ENCODE measurements at places on chromosomes 1 and 21.

- no peak for DNase-seq
Observed at GRCh38 chr1:155177918-155178281, 4.3 kb downstream of the TRIM46 start.

DNA sequence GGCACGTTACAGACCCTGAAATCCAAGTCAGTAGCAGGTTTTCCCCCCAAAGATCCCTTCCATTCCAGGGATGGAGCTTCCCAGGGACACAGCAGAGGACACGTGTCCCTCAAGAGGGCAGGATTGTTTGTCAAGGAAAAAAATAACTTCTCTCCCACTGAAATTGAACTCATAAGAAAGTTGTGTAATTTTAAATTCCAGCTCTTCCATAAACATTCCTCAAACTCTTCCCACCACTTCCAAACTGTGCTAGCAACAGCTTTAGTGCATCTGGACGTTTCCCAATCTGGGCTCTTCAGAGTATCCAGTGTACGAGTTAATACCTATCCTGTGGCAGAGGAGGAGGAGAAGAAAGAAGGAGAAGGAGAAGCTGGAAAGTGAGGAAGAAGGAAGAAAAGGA is 79.6 kb downstream of the PSMG1 start:
- no peak for DNase-seq

- no peak for DNase-seq
Observed at GRCh38 chr1:207998691-207999090, 87.8 kb upstream of the CD34 start.

- peak; percentile 64 for DNase-seq
Observed at GRCh38 chr1:202579806-202580205, 130.4 kb downstream of the SYT2 start.

GRCh38 chr1:3671371-3672180 is 19.3 kb downstream of the TP73 start:
- DNase-seq: no peak

DNA sequence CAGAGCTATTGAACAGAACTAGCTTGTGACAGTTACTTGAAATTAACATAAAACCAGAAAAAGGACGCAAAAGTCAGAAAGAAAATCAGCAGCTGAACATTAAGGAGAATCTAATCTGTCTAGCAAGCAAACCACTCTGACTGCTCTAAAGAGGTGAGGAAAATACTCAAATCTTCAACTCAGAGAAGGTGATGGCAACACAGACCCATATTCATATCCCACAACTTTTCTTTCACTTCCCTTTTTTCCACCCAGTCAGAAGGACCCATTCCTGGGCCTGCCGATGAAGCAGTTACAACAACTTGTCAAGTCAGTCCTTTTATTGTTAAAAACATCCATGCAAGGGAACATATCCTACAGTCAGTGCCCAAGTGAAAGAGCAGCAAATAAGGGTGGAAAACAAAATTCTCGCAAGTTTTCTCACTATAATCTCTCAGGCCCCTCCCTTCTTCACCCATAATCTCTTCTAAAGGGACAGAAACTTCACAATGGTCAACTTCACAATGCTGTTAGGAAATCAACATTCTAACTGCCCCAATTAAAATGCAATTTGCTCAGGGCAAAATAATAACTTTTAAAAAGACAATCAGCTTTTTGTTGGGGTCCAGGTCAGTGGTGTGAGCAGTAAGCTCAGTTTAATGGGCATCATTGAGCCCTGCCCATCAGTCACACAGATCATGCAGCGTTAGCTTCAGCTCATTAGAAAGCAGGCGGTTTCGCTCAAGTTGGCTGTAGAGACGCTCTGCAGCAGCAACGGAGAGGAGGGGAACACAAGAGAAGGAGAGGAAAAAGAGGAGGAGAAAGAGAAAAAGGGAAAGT is 3.6 kb upstream of the NUP210L start:
- no peak for DNase-seq

- no peak for DNase-seq
Observed at GRCh38 chr1:68221001-68221979, 11.0 kb downstream of the WLS start.

GRCh38 chr1:227167276-227168101 is 150.8 kb downstream of the CDC42BPA start:
- no peak for DNase-seq

DNA sequence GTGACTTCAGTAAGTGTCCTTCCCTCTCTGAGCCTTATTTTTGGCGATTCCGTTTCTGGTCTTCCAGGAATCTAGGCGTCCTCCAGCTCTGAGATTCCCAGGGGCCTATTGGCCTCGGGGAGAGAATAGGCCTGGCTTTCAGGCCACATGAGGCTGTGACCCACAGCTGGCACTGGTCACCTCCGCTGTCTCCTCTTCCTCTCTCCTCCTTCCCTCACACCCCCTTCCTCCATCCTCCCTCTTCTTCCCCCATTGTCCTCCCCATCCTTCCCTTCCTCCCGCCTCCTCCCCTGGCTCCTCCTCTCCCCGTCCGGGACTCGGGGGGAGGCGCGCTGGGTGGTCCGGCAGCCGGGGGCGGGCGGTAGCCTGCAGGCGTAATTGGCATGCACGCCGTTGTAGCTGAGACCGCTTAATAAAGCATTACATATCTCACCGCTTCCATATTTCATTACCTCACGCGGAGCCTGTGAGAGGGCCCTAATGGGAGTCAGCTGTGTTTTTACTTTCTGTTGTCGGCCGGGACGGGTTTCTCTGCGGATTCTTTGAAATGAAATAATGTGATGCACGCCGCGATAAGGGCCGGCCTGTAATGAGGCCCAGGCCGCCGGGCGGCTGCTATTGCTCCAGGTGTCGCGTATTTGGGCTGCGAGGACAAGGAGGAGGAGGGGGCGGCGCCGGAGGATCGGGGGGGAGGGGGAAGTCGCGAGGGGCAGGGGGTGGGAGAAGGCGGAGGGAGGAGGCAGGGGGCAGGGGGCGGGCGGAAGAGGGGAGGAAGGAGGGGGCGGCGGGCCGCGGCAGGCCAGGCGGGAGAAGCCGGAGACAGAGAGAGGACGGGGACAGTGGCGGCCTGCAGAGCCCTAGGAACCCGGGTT is 95.3 kb downstream of the FOXD2 start:
- peak; percentile 34 for DNase-seq

GRCh38 chr1:5311147-5311546 is 656.7 kb downstream of the AJAP1 start:
- DNase-seq: no peak

GRCh38 chr1:109105881-109106280 is 8.0 kb upstream of the ELAPOR1 start:
- DNase-seq: no peak

DNA sequence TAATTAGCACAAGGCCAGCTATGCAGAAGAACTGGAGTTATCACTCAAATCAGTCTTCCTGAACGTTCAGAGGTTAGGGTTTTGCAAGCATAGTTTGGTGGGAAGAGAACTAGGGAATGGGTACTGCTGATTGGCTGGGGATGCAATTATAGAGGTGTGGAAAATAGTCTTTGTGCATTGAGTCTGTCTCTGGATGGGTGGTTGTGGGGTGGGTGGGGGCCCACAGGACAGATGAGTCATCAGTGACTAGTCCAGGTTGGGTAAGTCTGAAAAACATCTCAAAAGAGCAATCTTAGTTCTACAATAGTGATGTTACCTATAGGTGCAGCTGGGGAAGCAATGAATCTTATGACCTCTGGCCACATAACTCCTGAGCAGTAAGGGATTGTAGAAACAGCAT is 89.7 kb upstream of the HMCN1 start:
- no peak for DNase-seq

GRCh38 chr1:107862064-107862463 is 102.9 kb downstream of the VAV3 start:
- DNase-seq: no peak

DNA sequence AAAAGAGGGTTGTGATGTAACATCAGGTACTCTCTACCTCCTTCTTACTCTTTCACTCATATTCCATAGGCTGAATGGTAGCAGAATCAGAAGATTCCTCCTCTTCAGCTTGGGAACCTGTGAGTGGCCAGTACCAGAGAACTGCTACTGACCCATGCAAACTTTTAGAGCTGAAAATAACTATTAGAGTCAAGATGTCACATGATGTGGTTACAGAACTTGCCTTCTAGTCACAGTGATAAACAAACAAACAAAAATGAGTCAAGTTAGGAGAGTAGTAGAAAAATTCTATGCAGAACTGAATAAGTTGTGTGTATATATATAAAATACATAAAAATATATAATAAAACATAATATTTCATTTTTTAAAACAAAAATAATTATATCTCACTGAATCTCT is 47.6 kb upstream of the RGS1 start:
- DNase-seq: no peak

DNA sequence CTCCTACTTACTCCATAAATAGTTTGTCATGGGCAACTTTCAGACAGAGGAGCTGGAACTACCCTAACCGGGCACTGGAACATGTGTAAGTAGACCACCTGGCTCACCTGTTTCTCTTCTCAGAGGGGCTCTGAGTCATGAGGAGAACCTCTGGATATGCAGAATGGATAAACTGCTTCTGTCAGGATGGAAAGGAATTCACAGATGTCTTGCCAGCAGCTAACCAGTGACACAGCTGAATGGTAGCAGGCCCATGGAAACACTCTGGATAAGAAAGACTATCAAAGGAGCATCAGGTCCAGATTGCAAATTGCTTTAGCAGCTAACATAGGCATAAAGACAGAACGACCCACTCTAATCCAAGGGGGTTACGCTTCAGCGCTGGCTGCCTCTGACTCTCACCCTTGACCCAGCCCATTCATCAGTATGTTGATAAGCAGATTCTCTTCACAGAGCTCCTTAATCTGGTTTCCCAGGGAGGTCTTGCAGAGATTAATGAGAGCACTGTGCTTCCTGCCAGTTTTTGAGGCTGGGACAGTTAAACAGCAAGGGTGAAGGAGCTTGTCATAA is 54.2 kb downstream of the HIVEP3 start:
- no peak for DNase-seq

DNA sequence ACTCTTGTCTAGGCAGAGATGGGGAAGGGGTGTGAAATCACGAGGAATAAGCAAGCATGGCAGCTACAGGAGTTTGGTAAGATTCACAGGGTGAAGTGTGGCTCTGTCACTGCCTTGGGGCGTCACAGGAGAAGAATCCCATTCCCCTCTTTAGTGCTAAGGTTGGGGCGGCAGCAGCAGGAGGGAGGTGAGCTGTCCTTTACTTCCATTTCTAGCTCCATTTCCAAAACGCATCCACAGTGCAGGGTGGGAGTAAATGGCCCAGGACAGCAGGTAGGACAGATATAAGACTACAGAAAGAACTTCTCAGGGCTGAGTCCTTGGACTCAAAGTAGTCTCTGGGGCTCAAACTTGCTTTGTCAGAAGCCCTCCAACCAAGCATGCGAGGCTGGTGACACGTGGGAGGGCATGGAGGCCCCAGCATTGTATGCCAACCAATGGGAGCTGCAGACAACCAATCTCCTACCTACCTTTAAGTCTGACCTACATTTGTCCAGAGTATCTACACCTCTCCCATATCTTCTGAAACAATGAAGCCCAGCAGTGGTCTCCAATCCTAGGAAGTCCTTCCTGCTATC is 8.5 kb downstream of the MEF2D start:
- DNase-seq: no peak

- no peak for DNase-seq
Observed at GRCh38 chr1:213782941-213783672, 204.7 kb upstream of the PROX1 start.

- DNase-seq: no peak
Observed at GRCh38 chr1:163509114-163509513, 187.4 kb downstream of the NUF2 start.

DNA sequence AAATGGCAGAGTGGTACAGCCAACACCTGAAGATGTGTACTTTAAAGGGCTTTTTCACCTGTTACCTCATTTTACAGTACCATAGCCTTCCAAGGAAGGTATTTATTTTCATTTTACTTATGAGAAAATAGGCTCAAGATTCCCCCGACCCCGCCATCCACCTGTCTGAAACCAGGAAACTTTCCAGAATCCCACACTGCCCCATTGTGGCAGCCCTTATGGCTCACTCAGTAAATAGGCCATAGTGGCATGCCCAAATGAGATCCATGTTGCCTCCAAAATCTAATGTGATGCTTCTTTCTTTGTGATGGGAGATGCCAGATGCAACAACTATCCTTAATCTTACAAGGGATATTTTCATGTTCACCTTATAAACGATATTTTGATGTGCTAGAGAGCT is 97.8 kb downstream of the EBNA1BP2 start:
- no peak for DNase-seq

- no peak for DNase-seq
Observed at GRCh38 chr1:198700396-198700795, 61.6 kb downstream of the PTPRC start.

GRCh38 chr1:198492872-198493271 is 47.6 kb downstream of the ATP6V1G3 start:
- DNase-seq: no peak

DNA sequence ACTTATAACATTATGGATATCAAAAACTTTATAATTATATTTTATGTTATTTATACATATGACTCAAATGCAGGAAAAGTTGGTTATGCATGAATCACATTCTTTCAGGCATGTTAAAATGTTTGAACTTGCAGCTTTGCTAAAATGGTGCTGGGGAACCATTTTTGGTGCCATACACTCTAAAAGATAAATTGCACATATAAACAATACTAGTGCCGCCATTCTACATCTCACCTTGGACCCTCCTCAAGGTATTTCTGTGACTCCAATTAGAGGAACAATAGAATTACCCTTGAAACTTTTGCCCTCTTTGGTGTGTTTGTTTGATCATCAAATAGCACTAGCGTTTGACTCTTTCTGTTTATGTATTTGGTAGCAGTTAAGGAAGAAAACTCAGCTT is 997 bp downstream of the PRKACB start:
- DNase-seq: no peak

DNA sequence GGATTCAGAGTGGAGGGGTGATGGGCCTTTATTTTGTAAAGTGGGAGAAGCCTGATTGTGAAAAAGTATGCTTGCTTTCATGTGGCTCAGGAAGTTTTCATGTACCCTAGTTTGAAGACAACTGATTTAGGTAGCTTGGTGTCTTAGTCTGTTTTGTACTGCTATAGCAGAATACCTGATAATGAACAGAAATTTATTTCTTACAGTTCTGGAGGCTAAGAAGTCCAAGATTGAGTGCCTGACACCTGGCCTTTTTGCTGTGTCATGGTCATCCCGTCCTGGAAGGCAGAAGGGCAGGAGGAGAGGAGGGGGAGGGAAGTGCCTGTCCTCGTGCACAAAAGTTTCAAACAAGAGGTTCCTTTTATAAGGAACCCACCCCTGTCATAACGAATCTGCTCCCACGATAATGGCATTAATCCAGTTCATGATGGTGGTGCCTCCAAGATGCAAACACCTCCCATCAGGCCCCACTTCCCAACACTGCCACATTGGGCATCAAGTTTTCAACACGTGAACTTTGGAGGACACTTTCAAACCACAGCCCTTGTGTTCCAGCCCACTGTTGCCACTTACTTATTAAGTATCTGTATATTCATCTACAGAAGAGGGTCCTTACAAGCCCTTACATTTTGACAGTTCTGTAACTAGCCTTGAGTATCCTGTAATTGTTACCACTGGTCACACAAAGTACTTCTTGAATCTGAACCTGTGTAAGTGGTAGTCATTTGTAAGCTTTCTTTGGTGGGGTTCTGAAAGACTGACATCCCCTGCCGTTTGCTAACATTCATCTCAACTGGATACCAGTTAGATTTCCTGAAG is 9.5 kb downstream of the UCK2 start:
- no peak for DNase-seq

GRCh38 chr1:226638608-226639007 is 90.0 kb downstream of the STUM start:
- no peak for DNase-seq

GRCh38 chr1:14895727-14896126 is 257.8 kb upstream of the TMEM51 start:
- DNase-seq: no peak

All from AG09319 (cell line).